Activated T-helper 2 cell treated with anti-CD3 and anti-CD28 coated beads, Interferon-gamma antibody, Interleukin-2, Interleukin-4, amounts not matched to agents 10 μg/mL and 5 μg/mL and 100 μg/mL, durations not matched to agents 14 hours and 24 hours and 36 hours (primary cell): ENCODE measurements at places on chromosomes 4 and X. TPM values are rescaled to one million over a fixed set of nuclear protein-coding genes. Genes with fewer than 3 reads are reported as not detected.

DNA sequence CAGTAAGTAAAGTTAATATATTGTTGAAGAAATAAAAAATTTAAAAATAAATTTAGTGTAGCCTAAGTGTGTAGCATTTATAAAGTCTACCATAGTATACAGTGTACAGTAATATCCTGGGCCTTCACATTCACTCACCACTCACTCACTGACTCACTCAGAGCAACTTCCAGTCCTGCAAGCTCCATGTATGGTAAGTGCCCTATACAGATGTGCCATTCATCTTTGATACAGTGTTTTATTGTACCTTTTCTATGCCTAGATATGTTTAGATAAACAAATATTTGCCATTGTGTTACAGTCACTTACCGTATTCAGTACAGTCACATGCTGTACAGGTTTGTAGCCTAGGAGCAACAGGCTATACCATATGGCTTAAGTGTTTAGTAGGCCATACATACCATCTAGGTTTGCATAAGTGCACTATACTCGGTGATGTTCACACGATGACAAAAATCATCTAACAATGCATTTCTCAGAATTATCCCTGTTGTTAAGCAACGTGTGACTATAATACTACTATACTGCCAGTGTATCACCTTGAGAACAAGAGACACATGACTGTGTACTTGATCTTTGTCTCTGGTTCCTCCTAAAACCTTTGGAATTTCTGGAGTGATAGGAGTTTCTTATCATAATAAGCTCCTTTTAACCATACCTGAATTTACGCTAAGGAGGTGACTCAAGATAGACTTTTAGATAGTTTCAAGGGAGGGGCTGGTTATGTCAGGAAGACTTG, 25.8 kb upstream of the SEPTIN11 start:
- no peaks in the 10 kb centered on the region for H3K4me1 ChIP-seq
- no peak overlapping the region for H3K4me3 ChIP-seq
- no peak overlapping the region for H3K27ac ChIP-seq

DNA sequence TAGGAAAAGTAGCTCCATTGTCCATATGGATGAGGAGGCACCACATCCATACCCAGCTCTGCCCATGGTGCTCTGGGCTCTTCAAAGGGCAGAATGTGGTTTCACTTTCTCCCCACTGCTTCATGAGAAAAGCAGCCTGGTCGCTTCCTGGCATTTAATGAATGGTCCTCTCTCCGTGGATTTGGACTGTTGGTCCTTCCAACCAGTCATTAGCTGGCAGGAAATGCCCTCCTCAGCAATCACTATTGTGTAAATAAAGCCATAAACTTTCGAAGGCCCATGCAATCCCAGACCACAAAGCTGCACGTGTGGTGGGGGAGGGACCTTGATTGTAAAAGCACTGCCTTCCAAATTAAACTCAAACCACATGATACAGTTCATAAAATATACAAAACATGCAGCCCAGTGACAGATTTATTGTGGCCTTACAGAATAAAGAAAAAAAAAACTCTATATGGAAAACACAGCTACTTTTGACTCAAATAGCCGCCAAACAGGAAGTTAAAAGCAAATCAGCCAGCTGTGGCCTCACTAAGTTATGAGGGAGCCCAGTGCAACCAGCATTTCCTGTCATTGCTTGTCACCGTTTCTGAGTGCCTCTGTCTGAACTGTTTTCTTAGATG, 8.1 kb downstream of the MBNL3 start:
- DNase-seq, result peak; percentile 16
- peak overlapping the region; percentile 76 for H3K4me3 ChIP-seq
- H3K27me3 ChIP-seq, result no peaks in the 10 kb centered on the region
- H3K27ac ChIP-seq, result peak overlapping the region; percentile 92
- H3K4me1 ChIP-seq, result peaks cover 25% of the 10 kb centered on the region

- H3K4me1 ChIP-seq, result peaks cover 2% of the 10 kb centered on the region
- no peak overlapping the region for H3K27ac ChIP-seq
- H3K27me3 ChIP-seq, result no peaks in the 10 kb centered on the region
- DNase-seq, result no peak
These were observed 57.9 kb upstream of the STIM2 start for GRCh38 chr4:26802790-26803189.

GRCh38 chrX:153686711-153687110, 1.0 kb upstream of the SLC6A8 start:
- DNase-seq, result no peak
- H3K27ac ChIP-seq, result no peak overlapping the region
- no peak overlapping the region for H3K4me3 ChIP-seq
- H3K27me3 ChIP-seq, result peaks cover 18% of the 10 kb centered on the region

Gene ARHGAP6
- not detected in 2 replicates for total RNA-seq

DNA sequence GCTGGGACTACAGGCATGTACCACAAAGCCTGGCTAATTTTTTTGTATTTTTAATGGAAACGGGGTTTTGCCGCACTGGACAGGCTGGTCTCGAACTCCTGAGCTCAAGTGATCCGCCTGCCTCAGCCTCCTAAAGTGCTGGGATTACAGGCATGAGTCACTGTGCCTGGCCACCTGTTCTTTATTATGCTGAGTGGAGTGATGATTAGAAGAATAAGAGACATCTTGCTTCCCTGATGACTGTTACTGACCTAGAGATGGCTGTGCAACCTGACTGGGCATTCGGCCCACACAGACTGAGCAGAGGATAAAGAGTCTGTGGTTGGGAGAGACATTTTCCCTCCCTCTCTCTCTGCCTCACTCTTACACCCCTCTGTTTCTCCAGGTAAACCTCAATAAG, 56.7 kb downstream of the SPINK2 start:
- H3K4me3 ChIP-seq, result no peak overlapping the region
- no peak for DNase-seq
- H3K27ac ChIP-seq, result no peak overlapping the region
- H3K36me3 ChIP-seq, result no peaks in the 10 kb centered on the region
- H3K27me3 ChIP-seq, result peaks cover 14% of the 10 kb centered on the region
- H3K4me1 ChIP-seq, result peaks cover 23% of the 10 kb centered on the region

DNA sequence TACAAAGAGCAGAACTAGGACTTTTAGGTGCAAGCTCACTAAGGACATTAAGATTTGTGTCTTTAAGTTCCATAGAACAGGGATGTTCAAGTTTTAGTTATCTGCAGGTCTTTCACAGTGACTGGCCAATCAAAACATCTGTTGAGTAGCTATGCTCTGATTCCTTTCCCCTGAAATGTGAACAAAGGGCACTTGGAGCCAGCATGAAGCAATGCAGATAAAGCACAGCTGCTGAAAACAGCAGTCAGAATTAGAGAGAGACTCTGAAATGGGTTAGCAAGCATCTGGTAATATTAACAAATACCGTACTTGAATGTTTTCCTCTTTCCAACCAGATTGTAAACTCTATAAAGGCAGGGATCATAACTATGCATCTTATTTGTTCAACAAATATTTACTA, 276.9 kb downstream of the RAB28 start:
- DNase-seq, result no peak
- H3K4me1 ChIP-seq, result no peaks in the 10 kb centered on the region
- no peak overlapping the region for H3K4me3 ChIP-seq
- H3K27ac ChIP-seq, result no peak overlapping the region
- H3K36me3 ChIP-seq, result no peaks in the 10 kb centered on the region

DNA sequence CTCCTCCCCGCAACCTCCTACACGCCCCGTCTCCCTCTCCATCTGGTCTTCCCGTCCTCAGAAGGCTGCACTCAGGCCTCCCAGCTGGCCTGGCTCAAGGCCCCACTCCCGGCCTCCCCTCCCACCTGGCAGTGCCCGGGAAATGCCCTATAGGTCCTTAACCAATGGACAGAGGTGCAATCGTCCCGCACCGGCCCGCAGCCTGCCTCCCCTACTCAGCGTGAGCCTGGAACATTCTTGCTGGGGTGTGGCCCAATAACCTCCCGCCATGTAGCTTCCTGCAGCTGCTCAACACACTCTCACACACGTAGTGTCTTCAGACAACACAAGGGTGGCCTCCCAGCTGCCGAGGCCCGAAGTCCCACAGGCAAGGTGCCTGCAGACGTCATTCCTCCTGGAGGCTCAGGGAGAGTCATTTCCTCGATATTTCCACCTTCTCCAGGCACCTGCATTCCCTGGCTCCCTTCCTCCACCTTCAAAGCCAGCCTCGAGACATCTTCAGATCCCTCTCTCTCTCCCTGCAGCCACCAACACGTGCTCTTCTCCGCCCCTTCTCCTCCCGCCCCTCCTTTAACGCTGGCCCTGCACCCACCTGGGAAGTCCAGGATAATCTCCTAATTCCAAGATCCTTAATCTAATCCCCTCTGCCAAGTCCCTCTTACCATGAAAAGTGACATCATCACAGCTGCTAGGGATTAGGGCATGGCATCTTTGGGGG, 56.2 kb downstream of the ADRA2C start:
- H3K36me3 ChIP-seq, result no peaks in the 10 kb centered on the region
- H3K27ac ChIP-seq, result no peak overlapping the region
- no peaks in the 10 kb centered on the region for H3K27me3 ChIP-seq
- no peaks in the 10 kb centered on the region for H3K4me1 ChIP-seq
- no peak overlapping the region for H3K4me3 ChIP-seq

DNA sequence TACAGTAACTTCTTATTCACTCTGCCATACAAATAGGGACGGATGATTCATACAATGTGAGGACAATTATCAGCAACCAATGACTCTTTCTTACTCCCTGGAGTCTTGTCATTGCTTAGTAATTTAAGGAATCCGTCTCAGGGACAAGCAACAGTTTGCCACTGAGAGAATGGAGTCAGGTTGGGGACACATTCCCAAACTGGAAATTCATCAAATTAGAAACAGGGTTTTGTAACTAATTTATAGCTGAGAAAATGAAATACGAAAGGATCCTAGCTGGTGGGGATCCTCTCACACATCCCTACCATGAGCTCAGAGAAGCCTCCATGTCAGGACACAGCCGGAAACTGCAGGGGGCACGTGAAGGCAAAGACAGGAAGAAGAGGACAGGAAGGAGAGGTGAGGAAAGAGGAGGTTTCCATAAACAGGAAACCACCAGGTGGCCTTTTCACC, 50.4 kb upstream of the KDR start:
- H3K27ac ChIP-seq, result no peak overlapping the region
- H3K4me3 ChIP-seq, result no peak overlapping the region
- H3K27me3 ChIP-seq, result no peaks in the 10 kb centered on the region
- peaks cover 6% of the 10 kb centered on the region for H3K4me1 ChIP-seq
- DNase-seq, result no peak
- no peaks in the 10 kb centered on the region for H3K36me3 ChIP-seq

DNA sequence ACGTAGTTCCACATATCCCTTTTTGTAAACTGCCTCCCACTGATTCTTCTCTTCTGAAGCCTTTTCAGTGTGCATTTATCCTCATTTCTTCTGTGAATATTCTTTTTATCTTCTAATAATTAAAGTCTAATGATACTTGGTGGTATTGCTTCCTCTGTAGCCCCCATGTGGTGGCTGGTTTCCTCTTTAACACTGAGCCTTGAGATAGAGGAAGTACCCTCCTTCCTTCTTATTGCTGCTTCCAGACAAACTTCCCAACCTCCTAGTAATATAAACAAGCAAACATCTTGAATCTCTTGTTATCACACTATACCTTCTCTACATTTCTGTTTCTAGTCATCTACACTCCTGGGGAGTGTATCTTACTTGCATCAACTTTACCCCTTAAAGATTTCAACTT, 310.5 kb upstream of the GIMD1 start:
- H3K27me3 ChIP-seq, result no peaks in the 10 kb centered on the region
- H3K4me1 ChIP-seq, result no peaks in the 10 kb centered on the region
- no peaks in the 10 kb centered on the region for H3K36me3 ChIP-seq
- no peak overlapping the region for H3K4me3 ChIP-seq
- no peak overlapping the region for H3K27ac ChIP-seq
- no peak for DNase-seq

DNA sequence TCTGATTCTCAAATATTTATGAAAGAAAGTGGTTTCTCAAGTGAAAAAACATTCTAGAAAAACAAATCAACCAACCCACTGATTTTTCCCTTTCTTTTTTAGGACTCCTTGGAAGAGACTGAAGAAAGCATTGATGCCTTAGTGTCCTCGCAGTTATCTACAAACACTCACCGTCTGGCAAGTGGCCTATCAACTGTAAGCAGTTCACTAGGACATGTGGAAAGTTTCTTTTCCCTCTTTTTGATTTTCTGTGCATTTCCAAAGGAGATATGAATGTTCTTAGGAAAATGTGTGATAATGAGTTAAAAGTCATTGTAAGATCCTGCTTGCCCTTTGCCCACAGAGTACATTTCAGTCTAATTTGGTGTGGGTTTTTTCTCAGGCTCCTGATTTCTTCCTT, 95.9 kb downstream of the SYTL5 start:
- H3K4me1 ChIP-seq, result peaks cover 6% of the 10 kb centered on the region
- no peaks in the 10 kb centered on the region for H3K36me3 ChIP-seq
- no peaks in the 10 kb centered on the region for H3K27me3 ChIP-seq
- no peak overlapping the region for H3K4me3 ChIP-seq
- H3K27ac ChIP-seq, result no peak overlapping the region

GRCh38 chrX:105658136-105658535, 164.2 kb upstream of the NRK start:
- no peak for DNase-seq
- H3K27ac ChIP-seq, result no peak overlapping the region
- H3K36me3 ChIP-seq, result no peaks in the 10 kb centered on the region
- H3K27me3 ChIP-seq, result no peaks in the 10 kb centered on the region
- no peak overlapping the region for H3K4me3 ChIP-seq

DNA sequence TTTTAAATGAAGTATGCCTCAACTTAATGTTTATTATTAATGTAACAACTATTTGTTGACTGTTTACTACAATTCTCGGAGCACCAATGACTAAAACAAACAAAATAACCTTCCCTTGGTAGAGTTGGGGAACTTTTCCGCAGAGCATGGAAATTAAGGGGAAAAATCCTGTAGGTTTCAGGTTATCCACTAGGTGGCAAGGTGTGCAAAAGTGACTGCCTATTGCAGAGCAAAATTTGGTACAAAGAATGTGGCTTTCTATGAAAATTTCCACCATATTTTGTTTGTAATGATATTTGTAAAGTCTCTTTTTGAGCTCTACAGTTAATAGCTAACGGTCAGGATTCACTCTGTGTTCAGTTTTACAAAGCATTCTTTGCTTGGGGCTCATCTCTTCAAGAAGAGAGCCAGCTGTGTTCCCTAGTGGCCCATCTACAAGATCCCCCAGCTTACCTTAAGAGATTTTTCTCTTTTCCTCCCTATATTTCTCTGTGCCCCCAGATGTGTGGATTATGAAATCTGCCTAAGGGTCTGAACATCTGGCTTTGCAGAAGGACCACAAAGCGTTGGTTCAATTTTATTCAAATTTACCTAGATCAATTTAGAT, 61.1 kb downstream of the FBXO8 start:
- no peaks in the 10 kb centered on the region for H3K36me3 ChIP-seq
- no peak for DNase-seq
- peaks cover 58% of the 10 kb centered on the region for H3K27me3 ChIP-seq
- no peak overlapping the region for H3K27ac ChIP-seq
